Mesenchymal stem cell (in vitro differentiated cells and primary cell): ENCODE measurements at places on chromosomes 16 and 17.

DNA sequence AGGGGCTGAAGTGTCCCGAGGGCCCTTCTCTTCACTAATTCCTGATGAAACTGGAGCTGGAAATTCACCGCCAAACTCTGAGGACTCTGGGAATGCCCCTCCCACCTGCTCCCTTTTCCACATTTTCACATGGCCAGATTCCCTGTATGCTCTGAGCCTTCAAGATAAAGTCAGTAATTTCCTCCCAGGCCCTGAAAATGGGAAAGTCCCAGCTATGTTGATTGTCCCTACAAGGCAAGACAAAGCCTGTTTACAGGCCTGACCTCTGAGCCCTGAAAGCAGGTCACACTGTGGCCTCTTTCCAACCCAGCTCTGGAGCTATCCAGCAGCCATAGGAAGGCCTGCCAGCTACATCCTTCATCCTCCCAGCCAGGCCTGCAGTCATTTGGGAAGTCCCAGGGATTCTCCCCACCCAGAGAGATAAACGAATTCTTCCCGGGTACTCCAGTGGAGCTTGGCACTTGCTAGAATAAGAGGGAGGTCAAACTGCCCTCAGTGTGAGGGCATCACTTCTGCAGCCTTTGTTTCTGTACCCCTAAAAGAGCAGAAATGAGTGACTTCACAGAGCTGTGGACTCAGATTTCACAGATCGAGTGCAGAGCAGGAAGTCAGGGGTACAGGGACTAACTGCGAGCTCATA, 19.6 kb upstream of the CCL2 start:
- no peak for DNase-seq

GRCh38 chr16:11312718-11313492, 31.8 kb upstream of the PRM1 start:
- DNase-seq, result peak; percentile 60

GRCh38 chr17:35345926-35346771, 27.3 kb downstream of the SLFN11 start:
- peak; percentile 79 for DNase-seq

GRCh38 chr17:56707312-56708219, 114.1 kb downstream of the NOG start:
- DNase-seq, result peak; percentile 71

DNA sequence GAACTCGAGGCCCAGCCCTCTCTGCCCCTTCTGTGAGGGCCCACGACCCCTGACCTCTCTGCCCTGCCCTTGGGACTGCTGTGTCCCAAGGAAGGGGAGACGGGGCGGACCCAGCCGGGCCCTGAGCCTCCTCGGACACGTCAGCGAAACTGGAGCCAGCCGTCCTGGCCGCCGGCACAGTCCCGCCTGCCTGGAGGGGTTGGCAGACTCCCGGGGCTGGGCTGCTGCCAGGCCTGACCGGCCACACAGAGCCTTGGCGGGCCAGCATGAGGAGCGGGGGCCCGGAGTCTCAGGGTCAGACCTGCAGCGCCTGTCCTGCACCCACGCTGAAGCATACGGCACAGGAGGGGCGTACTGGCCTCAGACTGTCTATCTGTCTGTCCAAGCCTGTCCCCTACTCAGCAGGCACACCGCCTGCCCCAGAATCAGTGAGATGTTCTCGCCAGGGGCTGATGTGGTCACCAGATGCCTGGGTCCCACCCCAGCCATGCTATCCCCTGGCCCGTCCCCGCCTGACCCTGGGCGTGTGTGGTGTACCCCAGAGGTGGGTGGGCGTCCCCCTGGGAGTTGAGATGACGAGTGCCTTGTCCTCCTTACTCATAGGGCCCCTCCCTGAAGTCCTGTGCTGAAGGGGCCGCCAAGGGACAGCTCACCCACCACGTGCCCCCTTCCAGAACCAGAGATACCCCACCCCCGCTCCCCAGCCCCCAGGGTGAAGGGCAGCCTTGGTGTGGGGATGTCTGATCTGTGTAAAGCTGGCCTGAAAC, 4.7 kb downstream of the VASN start:
- DNase-seq, result no peak

DNA sequence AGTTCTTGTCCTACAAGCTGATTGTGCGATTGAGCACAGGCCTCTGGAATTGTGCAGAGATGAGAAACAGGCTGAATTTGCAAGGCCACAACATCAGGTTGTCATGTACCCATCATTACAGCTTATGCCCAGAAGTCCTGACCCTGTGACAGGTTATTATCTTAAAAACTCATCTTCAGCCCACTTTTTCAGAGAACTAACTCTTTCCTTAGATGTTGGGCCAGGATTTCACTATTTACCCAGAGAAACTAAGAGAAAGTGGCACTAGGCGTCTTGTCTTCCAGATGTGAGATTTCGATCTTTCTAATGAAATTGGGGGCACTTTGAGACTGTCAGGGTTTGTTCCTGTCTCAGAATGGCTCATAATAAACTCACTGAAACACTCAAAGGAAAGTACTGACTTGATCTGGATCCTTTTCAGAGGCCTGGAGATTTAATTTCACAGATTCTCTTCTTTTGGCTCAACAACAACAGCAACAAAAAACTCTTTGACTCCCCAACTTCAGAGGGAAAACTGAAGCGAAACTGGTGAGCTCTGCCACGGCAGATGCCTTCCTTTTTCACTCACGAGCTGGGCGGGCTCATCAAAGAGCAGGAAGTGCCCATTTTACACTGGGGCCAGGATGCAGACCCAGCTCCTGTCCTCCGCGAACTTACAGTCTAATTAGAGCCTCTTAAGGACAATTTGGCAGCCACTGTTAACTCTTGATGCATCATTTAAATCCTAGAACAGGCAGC, 17.7 kb upstream of the SLC12A3 start:
- DNase-seq, result no peak

- DNase-seq, result no peak
Measured at GRCh38 chr16:81516478-81517149, 72.0 kb downstream of the CMIP start.

- peak; percentile 99 for DNase-seq
Measured at GRCh38 chr17:47279062-47279801, 25.6 kb downstream of the ITGB3 start.

DNA sequence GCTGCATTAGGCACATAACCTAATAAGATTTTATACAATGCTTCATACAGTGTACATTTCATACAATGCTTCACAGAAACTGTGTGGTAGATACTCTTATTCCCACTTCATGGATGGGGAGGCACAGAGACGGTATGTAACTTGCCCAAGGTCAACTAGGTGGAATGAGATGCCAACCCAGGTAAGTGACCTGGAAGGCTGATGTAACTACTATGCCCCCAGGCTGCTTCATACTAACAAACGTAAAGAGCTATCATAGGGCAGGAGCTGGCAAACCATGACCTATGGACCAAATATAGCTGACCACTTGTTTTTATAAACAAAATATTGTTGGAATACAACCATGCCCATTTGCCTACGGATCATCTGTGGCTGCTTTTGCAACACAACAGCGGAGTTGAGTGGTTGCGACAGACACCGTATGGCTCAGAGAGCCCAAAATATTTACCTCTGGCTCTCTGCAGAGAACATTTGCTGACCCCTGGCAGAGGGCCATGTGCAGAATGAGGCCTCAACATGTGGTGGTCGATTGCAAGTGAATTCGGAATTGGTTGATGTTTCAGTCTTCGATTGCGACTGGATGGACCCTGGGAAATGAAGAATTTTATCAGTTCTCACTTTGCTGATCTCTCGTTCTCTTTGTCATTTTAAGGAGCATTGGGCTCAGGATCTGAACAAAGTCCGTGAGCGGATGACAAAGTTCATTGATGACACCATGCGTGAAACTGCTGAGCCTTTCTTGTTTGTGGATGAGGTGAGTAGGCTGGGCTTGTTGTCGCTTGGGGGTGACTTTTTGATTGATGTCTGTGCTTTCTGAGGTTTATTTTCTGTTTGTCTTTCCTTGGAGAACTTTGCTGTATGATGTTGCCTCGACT, 109.7 kb downstream of the PLCG2 start:
- no peak for DNase-seq

- no peak for DNase-seq
Measured at GRCh38 chr17:31318851-31319661, 2.4 kb downstream of the EVI2A start.

DNA sequence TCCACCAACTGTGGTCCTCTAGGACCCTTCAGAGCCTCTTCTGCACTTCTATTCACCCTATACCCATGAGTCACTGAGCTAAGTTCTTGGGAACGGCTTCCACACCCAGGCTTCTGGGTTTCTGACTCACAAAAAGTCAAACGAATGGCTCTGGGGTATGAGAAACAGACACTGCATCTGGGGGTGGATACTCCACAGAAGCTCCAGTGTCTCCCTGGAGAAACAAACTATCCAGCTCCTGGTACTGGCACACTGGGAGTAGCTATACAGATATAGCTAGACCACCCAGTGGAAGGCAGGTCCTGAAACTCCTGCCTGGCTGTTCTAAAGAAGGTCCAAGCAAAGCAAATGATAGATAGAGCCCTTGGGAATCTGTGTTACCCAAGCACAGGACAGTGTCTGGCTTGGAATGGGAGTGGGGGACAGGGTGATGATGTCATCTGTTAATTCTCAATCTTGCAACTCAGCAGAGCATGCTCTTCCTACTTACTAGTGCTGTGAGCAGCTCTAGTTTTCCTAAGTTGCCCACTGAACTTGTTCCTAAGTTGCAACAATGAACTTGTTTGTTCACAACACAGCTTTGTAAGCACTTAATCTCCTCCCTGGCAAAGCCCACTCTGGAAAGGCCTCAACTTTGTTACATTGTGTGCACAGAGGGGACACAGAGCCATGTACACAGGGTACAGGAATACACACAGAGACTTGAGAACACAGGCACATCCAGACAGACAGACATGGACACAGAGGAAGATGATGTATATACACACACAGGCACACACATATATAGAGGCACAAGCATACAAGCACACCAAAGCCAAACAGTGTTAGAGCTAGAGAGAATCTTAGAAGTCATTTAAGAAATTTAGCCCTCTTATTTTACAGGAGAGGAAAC, 6.7 kb downstream of the MMP28 start:
- peak; percentile 98 for DNase-seq

DNA sequence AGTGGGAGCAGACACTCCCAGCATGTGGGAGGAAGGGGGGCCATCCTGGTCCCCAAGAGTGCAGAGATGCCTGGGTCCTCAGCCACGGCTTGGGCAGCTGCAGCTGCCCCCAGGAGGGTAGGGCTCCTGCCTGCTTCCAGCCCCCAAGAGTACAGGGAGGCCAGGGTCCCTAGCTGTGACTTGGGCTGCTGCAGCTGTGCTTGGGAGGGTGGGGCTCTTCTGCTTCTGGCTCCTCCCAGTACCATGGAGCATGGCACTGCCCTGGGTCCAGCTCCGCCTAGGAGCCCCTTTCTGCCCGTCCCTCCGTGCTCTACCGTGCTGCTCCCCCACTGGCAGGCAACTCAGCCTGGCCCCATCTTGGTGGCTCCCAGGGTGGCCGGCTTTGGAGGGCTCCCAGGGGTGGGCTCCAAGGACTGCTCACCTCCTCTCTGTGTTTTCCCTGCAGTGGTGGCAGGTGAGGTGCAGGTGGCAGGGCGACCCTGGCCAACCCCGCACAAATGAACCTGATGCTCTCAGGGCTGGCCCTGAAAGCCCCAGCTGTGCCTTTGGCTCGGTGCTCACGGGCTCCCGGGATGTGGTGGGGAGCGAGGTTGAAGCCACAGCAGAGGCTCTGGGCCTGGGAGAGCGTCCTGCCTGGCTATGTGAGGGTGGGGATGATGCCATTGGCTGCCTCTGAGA, 18.5 kb upstream of the USP22 start:
- no peak for DNase-seq

DNA sequence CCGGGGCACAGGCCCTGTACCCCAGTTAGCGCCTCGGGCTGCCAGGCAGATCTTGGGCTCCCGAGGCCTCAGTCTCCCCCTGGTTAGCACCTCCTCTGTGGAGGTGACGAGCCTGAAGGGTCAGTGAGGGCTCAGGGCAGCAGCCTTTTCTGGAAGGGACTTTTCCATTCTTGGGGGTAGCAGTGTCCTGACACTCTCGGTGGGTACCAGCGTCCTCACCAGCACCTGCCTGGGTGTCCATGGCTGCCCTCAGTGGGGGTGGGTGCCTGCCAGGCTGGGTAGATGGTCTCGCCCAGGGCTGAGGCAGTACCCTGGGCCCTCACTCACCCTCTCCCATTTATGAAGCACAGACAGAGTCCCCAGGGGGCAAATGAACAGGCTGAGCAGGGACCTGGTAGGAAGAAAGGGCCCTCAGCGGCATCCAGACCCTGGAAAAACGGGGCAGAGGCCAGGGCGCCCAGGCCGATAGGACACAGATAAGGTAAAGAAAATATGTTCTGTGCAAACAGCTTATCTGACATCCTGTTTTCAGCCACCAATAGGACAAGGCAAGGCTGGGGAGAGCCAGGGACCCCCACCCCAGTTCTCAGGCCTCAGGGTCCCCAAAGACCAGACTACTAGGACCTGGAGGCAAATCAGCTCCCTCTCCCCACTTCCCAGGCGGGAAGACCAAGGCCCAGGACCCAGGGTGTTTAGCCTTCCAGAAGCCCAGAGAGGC, 50.9 kb downstream of the ZFPM1 start:
- DNase-seq, result no peak

DNA sequence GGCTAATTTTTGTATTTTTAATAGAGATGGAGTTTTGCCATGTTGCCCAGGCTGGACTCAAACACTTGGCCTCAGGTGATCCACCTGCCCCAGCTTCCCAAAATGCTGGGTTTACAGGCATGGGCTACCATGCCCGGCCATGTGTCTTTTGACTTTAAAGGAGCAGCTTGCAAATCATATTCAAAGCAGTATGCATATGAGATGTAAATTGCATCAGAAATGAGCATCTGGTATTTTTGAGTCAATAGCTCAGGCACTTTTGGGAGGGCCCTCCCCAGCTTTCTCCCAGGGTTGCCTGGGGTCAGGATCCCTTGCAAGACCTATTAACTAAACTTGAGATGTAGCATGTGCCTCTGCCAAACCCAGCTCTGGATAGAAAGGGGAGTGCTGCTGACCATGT, 21.5 kb downstream of the EPOP start:
- DNase-seq, result no peak

- DNase-seq, result no peak
Measured at GRCh38 chr16:33059206-33059605, 134.8 kb upstream of the TP53TG3C start.

DNA sequence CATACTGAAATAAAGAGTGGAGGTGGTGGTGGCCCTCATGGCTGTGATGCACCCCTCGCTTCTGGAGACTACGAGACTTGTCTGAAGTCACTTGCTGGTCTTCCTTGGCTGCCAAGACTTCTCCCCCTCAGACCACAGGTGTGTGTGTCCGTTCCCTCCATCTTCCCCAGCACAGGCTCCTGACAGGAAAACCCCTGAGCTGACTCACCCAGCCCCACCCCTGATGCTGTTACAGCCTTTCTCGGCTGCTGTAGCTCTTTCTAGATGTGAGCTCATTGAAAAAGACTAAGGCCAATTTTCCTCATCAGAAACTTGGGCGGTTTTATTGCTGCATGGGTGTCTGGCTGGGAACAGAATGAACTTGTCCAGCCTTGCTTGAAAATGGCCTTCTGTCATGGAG, 296.9 kb downstream of the TMEM114 start:
- DNase-seq, result no peak
